ENCODE measurements at places on chromosomes 6 and 20.
A peak's percentile ranks its signal among the peaks of the same experiment; 100 is the strongest.

DNA sequence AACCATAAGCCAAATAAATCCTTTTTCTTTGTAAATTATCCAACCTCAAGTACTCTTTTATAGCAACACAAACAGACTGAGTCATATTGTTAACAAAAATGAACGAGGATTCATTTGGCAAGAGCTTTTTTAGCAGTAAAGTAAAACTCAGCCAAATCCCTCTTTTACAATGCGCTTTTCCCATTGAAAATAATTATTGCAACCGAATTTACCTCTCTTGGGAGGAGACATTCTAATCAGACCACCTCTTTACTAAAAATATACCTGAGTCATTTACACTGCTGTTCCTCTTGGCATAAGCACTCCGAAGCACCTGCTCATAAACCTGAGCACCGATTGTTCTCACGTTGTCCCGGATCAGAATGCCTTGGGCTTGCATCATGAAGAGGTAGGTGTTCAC is 57.4 kb downstream of the B4GALT5 start:
- no peak for DNase-seq

- no peak for DNase-seq
These were observed 1.2 kb upstream of the PI3 start for GRCh38 chr20:45173522-45173921.

DNA sequence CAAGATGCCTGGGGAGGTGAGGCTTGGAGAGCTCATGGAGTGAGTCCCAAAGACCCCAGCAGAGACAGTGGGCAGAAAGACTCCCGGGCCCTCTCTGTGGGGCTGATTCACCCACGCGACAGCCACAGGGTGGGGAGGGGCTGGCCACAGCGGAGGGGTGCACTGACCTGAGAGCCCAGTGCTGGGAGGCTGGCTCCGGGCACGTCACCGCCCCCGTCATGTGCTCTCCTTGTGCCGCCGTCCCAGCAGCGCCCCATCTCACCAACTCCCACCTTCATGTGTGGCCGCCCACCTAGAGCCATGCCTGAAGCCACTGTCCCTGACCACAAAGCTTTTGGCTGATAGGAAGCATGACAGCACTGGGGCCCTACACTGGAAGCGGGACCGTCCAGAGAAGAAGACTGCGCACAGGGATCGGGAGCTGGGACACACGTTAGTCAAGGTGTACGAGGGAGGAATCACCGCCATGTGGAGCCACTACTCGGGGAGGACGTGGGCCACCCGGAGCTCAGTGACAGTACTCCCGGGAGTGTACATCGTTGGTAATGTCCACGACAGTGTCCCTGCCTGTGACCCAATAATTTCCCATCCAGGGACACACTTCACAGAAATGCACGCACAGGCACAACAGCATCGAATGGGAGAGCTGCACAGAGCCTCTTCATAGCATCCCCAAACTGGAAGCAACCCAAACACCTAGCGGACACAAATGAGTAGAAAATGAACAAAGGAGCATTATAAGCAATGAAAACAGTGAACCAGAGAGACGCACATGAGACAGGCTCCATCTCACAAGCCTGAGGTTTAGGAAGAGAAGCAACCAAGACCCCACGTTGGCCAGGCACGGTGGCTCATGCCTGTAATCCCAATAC is 28.4 kb upstream of the FOXC1 start:
- no peak for DNase-seq

GRCh38 chr20:23995905-23996666 is 7.5 kb upstream of the GGTLC1 start:
- DNase-seq, result peak; percentile 14

DNA sequence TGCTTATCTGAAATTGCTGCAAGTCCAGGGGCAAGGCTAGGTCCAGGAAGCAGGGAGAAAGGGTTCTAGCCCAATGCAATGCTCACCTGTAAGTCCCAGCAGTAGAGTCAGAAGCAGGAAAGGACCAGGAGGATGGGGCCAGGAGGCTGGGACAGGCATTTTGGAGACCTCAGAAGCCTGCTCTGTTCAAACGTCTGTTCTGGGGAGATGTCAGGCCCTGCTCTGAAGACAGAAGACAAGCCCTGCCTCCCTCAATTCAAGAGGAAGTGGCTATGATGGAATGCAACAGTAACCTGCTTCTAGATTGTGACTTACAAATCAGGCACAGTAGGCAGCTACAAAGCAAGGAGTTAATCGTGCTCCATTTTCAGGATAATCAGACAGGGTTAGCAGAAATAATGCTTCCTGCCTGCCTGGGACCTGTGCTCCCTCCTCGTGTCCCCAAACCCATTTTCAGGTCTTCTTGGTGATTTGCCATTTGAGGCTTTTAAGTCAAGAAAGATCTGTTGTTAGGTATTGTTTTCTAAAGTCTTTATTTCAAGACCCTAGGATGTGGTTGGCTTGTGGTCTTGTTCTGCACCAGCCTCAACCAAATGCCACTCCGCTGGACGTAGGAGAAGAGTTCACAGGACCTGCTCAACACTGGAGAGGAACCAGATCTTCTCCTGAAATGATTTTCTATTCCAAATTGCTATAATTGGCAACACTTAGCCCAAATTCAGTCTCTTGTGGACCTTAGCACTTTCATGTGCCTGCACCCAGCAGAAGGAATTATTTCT is at the start of gene SIRPG:
Gene SIRPG (minus strand): TSS at position 224 of the 779 bp plus-strand sequence. CDS start 65 bp downstream, at position 159.
- no peak for DNase-seq

- no peak for DNase-seq
These were observed 15.4 kb downstream of the FOXC1 start for GRCh38 chr6:1624851-1625781.

- no peak for DNase-seq
These were observed 7.7 kb downstream of the CDK5RAP1 start for GRCh38 chr20:33393609-33394008.

DNA sequence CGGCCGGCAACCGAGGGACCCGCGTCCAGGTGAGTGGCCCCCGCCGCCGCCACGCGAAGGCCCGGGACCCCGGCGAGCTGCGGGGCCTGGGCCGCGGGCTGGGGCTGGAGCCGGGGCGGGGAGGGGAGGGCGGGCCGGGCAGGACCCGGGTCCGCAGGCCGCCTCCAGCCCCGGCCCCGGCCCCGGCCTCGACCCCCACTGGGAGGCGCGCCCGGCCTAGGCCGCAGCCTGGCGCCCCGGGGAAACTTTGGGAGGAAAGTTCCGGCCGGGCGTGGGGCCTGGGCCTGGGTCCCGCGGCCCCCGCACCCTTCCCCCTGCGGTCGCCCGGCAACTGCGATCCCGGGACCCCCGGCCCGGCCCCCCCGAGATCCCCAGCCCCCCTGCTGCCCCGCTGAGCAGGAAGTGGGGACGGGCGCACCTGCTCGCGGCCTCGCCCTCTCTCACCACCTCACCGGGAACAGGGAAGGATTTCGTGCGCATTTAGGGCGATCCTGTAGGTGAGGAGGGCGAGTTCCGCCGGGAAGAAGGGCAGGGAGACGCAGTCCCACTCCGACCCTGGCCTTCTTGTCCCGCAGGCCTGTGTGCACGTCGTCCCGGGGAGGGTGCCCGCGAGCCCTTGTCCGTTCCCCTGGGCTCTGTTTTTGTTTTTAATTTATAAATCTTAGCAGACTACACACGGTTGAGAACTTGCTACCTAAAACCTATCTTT is 402 bp downstream of the OSBPL2 start:
- DNase-seq, result no peak

DNA sequence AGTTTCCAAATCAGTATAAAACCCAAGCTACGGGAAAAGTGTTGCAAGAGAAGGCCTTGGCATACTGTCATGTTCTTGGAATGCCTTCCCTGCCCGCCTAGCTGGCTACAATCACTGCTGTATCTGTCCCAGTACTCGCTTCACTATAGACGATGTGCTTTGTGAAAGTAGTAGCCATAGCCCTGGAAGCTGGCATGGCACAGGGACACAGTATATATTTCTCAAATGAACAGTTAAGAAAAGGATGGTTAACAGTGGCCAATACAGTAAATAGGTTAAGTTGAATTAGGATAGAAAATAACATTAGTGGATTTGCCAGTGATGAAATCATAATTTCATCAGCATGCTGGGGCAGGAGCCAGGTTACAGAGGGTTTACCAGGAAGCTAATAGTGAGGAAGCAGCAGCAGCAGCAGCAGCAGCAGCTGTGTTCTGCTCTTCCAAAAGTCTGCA is 499.3 kb downstream of the CDKAL1 start:
- peak; percentile 80 for DNase-seq

DNA sequence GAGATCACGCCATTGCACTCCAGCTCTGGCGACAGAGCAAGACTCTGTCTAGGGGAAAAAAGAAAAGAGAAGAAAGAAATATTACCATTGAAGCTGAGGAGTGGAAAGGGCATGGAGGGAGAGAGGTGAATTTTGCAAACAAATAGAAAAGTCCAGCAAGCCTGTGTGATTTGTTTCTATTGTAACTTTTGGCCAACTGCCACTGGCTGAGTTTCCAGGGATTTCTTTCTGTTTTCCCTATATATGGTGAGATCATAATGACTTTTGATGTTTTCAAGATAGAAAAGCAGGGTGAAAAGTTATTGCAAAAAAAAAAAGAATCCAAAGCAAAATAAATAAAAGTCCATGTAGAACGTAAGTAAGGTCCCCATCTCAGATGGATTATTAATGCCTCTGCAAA is 184.2 kb upstream of the RALGAPA2 start:
- DNase-seq, result no peak

DNA sequence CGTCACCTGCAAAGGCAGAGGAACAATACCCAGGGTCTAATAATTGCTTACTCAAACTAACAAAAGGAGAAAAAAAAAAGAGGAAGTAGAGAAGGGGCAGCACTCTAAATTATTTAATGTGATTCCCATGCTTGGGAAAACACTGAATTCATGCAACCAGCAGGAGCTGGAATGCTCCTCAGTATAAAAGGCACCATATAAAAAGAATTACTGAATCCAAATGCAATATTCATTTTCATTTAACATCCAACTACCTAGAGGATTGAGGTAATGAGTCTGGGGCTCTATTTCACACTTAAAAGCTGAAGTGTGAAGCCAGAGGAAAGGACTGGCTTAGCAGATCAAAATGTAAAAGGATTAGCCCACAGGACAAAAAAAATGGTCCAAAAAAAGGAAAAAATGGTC is 8.7 kb downstream of the B4GALT5 start:
- no peak for DNase-seq

GRCh38 chr6:21874372-21874771 is 280.8 kb downstream of the SOX4 start:
- no peak for DNase-seq

GRCh38 chr20:35007891-35008290 is 52.2 kb downstream of the MYH7B start:
- DNase-seq, result no peak

DNA sequence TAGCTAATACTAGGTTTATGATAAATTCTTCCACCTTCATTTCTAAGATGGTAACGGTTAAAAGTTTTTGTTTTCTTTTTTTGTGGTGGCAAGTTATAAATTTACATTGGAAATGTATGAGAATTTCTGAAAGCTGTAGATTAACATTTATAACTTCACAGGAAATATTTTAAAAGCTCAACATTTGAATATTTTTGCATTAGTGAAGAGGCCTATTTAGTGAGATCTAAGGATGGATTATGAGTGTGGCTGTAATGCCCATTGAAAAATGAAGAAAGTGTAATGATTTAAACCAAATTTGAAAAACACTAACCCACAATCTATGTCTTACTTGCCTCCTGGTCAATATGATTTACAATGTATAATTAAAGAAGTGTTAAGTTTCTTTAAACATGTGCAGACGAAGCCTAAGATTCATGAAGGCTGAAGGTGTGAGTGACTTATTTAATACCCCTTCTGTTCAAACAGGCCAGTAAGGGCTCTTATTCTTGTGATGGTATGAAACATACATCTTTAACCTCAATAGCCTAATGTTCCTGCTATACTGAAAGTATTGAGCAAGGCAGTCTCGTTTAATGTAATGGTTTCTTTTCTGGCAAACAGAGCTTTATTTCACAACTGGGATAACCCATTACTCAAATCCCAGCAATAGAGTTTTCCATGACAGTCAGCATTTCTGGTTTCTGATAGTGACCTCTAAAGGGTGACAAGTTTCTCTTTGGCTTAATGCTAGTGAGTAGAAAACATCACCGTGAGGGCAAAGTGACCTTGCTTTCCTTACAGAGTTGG is 13.2 kb downstream of the HDGFL1 start:
- DNase-seq, result no peak

- DNase-seq, result no peak
These were observed 98.7 kb downstream of the SHLD1 start for GRCh38 chr20:5848711-5849505.

DNA sequence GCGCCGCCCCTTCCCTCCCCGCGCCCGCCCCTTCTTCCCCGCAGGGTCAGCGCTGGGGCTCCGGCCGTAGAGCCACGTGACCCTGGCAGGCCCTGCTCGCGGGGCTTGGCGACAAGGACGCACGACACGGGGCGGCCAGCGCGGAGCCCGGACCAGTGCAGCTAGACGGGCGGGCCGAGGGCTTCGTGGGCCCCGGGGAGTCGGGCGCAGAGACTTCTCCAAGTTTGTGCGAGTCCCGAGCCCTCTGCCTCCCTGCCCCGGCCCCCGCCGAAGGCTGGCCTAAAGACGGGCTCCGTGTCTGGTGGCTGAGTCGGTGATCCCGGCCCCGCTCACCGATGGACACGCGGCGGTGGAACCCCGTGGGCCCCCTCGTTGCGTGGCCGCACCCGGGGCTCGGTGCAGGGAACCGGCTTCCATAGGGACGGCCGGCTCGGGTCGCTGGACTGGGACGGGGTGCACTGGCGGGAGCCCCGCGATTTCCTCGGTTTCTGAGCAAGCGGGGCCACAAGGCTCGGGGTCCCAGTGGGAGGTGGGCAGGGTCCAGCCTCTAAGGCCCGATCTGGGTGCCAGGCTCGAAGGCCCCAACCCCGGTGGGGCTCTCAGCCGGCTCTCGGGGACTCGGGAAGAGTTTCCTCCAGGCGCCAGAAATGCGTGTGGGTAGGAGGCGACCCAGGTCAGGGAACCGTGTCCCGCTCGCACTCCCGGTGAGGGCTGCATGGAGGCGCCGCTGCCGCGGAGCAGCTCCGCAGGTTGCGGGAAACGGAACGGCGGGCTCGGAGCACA is 452 bp upstream of the GATA5 start:
- no peak for DNase-seq

GRCh38 chr6:66849843-66850242 is 1142.8 kb upstream of the EYS start:
- DNase-seq, result no peak

- DNase-seq, result no peak
These were observed 347.1 kb downstream of the ZFAND3 start for GRCh38 chr6:38166411-38167240.

DNA sequence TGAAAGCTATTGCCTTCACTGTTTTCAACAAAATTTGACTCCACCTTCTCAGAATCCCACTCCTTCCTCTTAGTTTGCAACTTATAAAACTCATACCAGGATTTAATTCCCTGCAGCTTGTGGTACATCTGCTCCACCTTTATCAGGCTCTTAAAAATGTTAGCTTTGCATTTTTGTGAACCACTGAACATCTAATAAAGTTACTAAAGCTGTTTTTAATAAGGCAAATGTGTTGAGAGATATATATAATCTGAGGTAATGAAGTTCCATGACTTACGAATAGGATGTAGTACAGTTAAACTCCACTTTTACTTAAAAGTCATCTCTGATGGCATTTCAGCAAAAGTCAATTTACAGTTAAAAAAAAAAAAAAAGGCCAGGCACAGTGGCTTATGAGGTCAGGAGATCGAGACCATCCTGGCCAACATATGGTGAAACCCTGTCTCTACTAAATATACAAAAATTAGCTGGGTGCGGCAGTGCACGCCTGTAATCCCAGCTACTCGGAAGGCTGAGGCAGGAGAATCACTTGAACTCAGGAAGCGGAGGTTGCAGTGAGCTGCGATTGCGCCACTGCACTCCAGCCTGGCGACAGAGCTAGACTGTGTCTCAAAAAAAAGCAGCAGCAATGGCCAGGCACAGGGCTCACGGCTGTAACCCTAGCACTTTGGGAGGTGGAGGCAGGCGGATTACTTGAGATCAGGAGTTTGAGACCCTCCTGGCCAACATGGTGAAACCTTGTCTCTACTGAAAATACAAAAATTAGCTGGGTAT is 106.2 kb downstream of the KIF13A start:
- peak; percentile 30 for DNase-seq
